ENCODE measurements at places on chromosomes 5 and 9.

- peak; percentile 73 for DNase-seq
These were observed 68.7 kb upstream of the ZNF618 start for GRCh38 chr9:113807173-113808061.

DNA sequence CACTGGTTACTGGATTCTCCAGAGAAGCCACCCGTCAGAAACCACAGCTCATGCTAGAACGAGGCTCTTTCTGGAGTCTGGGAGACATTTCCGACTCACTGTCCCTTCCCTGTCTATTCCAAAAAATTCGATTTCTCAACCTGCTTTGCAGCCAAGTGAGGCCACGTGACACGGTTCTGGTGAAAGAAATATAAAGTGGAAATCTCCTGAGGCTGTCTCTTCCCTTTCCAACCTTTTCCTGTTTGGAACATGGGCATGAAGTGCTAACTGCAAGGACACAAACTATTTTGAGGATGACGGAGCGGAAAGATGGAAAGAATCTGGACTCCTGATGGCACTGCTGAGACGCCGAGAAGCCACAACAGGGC is 6.1 kb upstream of the PTGS1 start:
- DNase-seq = no peak

DNA sequence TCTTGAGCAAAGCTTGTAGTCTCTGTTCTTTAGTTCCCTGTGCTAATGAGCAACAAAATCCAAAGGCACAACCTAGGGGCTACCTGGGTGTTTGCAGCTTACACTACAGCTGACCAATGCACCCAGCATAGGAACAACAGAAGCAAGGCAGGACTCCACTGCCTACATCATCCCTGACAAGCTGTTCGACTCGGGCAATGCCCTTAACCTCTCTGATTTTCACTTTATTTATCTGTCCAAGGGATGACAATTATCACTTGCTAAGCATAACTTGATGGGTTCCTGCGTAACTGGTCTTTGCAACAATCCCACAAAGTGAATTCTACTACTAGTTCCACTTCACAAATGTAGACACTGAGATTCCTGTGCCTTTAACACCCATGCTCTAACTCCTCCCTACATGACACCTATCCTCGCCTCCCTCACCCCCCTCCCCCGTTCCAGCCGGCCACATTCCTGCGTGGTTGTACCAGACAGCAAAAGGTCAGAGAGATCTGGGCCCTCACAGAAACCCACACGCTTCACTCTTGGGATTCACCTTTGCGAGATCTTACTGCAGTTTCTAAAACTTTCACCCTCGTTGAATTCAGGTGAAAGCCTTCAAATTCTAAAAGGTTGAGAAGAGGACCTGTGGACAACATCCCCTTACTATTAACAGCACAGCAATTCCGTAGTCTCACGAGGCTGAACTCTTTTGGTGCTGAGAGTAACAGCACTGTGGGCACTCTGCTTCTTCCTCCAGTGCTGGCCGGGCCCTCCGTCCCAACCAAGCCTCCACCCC is 995 bp downstream of the IPPK start:
- DNase-seq = no peak

DNA sequence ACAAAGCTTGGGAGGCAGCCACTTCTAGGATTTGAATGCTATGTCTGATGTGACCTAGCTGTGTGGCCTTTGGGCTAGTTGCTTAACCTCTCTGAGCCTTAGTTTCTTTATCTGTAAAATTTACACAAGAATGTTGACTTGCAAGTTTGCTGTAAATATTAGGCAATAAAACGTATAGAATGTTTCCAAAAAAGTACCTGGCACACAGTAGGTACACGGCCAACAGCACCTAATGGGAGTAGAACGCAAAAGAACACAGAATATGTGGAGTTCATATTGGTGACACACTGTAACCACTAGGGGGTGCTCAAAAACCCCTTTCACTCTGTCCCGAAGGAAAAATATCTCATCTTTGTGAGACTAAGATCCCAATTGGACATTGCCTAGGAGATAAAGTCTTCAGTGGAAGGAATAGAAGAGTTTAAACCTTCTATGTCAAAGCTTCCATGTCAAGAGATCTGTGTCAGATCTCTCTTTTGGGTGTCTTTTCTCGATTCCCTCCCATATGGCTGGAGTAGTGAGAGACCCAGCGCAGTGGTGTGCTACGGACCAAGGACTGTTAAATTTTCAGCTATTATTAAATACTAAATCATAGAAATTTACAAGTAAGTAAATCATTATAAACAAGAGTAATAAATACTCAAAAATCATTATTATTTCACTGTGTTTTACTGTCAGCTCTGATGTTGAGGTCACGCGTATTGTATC is 145.4 kb upstream of the RAD23B start:
- DNase-seq = no peak

DNA sequence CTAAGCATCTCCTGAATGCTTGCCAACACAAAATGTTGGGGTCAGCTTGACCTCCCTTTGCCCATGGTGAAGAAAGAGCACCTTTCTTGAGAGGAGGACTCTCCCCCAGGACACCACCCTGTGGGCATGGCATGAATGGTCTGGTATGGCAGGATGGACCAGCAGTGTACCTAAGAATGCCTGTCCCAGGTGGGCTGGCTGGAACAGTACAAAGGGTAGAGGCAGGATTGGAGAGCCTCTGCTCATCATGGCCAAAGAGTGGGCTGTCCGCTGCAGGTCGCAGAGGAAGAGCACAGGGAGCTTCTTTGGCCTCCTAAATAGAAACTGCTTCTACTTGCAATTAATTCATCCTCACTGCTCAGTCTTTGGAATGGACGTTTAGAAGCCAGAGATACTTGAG is 131.6 kb upstream of the OSMR start:
- no peak for DNase-seq

DNA sequence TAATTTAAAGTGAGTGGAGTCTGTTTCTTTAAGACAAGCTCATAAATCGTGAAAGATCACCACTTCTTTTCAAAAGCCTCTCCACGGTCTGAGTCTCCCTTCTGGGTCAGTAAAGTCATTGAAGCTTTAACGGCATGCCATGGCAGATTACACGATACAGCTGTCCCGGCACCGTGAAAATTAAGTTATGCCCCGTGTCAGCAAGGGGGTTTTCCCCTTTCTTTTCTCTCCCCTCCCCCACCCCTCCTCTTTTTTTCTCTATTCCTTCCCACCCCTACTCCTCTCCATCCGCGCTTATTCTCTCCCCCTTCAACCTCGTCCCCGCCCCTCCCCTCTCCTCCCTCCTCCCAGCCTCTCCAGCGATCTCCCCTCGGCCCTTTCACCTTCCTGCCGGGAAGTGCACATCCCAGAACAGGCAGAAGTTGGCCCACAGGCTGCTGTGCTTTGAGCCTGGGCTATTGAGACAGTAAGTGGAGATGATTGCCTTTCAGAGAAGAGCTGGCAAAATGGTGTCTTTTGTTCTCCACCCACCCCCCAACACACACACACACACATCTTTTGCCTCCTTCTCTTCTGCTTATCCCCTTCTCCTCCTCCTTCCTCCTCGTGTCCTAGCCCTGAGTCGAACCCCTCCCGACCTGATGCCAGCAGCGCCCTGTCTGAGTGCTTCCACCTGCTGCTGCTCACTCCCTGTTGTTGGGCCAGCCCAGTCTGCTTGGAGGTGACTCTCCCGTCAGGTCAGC is 44.1 kb downstream of the GAS1 start:
- no peak for DNase-seq

- no peak for DNase-seq
These were observed 11.5 kb upstream of the STK32A start for GRCh38 chr5:147223343-147223742.

DNA sequence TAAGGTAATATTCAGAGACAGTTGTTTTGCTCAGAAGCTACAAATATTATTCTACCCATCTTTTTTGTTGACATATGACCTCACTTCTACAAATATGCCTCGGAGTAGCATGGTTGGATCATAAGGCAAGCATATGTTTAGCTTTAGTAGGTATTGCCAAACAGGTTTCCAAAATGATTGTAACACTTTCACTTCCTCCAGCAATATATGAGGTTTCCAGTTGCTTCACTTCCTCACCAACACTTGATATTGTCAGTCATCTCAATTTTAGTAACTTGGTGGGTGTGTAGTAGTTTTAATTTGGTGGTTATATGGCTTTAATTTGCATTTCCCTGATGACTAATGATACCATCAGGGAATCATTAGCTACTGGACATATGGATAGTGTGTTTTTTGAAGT is 46.7 kb downstream of the TNFSF8 start:
- peak; percentile 96 for DNase-seq

DNA sequence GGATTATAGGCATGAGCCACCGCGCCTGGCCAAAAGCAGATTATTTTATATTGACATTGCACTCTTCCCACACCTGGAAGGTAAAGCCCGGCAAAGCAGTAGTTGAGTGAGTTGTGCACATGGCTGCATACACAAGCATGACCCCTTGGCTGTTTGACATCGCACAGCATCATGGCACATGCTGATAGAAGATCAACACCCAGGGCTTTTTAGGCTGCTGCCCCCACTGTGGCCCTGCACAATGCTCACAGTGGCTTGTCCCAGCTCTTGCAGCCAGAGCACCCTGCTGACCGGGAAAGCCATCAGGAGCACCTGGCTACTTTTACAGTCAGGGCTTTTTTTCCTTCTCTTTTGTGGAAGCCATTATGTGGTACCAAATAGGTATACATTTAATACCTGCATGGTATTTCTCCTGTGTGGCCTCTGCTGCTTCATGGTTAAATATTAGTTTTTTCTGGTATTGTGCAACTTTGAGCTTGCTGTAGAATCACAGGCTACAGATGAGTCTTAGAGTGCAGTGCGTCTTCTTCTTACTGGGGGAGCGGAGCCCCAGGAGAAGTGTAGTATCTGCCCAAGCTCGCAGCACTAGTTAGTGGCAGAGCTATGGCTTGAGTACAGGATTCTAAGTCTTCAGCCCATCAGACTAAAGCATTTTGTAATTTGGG is 264.5 kb downstream of the AOPEP start:
- no peak for DNase-seq
